ENCODE measurements at places on chromosomes 6 and 20. TPM values are rescaled to one million over a fixed set of nuclear protein-coding genes. Genes with fewer than 3 reads are reported as not detected.

Gene TAGAP
- 0.65 TPM for polyA plus RNA-seq

Gene MOG
- 0.05 TPM for polyA plus RNA-seq

Gene BPIFB2
- polyA plus RNA-seq, result not detected

Gene C6orf47
- 17.6 TPM for polyA plus RNA-seq

Gene METTL24
- 2.0 TPM for polyA plus RNA-seq

GRCh38 chr6:149938571-149939355 is 3.1 kb upstream of the ULBP2 start:
- DNase-seq, result no peak
- H3K36me3 ChIP-seq, result no peaks in the 10 kb centered on the region
- peaks cover 1% of the 10 kb centered on the region for H3K4me1 ChIP-seq
